ENCODE measurements at places on chromosomes 2 and 18.

- no peak for DNase-seq
Observed at GRCh38 chr2:152496371-152496770, 161.4 kb downstream of the FMNL2 start.

- DNase-seq: no peak
Observed at GRCh38 chr2:201996006-201996405, 37.6 kb upstream of the FZD7 start.

DNA sequence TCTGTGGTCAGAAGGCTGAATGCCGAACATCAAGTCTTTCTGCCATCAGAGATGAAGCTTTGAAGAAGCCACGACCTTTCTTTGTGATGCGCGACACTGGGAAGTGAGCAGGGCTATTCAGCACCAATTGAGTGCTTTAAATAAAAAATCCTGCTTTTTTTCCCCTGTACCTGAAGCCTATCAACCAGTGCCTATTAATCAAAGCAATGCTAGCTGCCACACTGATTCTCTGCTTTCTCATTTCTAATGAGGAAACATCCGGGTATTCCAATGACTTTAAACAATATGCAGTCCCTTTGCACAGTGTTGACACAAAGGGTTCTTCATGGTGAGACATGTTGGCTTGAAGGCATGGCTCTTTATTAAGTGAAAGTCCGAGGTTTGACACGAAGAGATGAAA lies 88.0 kb downstream of the GALR1 start:
- DNase-seq: no peak

GRCh38 chr2:113892004-113892710 lies 2.3 kb downstream of the ACTR3 start:
- no peak for DNase-seq

GRCh38 chr18:52344881-52345280 lies 4.9 kb downstream of the DCC start:
- no peak for DNase-seq

DNA sequence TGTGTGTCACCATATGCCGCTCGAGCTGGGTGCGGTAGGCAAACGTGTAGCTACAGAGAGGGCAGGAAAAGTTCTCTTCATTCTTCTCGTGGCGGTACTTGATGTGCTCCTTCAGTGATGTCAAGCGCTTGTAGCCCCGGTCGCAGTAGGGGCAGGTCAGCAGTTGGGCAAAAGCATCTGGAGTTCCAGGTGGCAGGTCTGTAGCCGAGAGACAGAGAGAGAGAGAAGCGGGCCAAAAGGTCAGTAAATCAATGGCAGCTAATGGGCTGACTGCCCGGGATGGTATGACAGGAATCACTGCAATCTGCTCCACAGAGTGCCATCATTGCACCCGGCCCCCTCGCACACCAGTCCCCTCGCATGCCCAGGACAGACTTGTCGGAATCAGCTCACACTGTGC lies 116.0 kb downstream of the ZEB2 start:
- no peak for DNase-seq

DNA sequence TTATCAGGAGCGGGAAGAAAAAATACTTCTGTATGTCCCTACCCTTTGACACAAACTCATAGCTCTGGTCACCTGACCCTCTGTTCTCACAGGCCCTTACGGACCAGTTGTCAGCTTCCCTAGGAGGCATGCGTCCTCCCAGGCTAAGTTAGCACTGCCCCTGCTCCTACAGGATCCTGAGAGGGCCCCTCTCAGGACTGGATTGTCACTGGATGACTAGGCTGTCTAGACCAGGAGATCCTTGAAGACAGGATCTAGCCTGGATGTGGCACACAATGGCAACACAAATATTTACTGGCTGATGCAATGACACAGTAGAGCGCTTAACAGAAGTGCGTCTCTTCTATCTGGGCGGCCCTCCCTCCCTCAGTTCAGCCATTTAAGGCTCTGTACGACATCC lies 7.7 kb downstream of the FAM228A start:
- DNase-seq: no peak

- no peak for DNase-seq
Observed at GRCh38 chr2:130385709-130386108, 29.9 kb downstream of the PTPN18 start.

- DNase-seq: no peak
Observed at GRCh38 chr2:70837980-70838925, 2.6 kb upstream of the CD207 start.

GRCh38 chr2:165067643-165068486 lies 112.5 kb upstream of the SLC38A11 start:
- no peak for DNase-seq

DNA sequence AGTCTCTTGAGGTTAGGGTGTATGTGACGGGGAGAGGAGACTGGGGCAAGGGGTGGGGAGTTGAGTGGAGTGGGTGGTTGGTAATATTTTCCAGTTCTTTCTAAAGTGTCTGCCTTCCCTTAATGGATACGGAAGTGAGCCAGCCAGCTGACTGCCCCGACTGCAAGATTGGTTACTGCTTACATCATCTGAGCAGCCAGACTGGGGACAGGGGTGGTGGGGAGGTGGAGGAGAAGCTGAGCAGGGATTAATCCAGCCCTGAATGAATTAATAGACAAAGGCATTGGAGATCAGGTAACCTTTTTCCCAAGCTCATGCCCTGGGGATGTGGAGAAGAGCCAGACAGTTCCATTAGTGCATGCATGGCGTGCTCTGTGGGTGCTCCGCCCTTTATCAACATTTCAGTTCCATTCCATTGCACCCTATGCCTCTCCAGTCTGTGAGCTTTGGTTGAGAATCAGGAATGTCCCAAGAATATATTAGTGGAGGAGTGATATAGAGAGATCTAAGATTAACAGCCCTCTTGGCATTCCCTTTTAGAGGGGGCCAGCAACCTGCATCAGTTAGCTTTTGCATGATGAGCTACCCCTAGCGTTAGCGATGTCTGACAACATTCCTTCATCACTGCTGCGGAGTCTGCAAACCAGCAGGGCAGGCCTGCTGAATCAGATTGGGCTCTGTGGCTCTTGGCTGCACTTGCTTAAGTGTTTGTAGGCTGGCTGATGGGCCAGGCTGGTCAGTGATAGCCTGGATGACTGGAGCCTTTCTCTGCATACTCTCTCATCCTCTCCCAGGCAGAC lies 67.4 kb downstream of the TNP1 start:
- DNase-seq: no peak

DNA sequence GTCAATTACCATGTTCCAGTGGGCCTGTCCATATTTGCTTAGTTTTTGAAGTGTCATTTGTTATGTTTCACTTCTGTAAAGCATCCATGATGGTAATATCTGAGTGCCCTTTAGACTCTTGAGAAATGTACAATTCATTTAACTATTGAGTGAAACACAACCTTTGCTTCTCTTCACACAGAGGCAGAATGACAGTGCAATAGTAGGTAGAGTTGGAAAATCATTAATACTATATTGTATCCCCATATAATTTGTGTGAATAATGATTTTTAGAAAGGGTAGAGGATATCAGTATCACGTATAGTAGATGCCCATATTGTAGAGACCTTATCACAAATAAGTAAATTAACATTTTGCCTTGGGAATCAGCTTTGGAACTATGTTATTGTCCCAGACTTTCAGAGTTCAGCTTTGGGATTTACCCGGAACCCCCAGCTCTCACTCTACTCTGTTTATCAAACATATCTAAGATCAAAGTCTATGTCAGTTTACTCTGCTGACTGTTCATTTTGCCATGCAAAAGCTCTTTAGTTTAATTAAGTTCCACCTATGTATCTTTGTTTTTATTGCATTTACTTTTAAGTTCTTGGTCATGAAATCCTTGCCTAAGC lies 172.7 kb upstream of the NOL4 start:
- DNase-seq: no peak

DNA sequence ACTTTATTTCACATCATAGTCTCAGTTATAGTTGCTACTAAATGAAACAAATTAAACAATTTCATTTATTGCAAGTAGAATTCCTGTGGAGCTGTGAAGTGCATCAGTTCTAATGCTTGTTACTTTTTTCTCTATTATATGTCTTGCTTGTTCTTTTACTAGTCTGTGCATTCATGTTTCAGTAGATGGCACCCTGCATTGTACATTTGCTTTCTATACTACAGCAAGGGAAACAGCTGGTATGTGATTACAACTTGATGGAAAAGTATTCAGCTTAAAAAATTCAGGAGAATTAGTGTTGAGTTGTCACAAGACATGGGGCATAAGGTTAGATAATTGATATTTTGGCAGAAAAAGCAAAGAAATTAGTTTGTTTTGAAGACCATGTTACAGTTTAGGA lies 72.3 kb downstream of the TANK start:
- no peak for DNase-seq

DNA sequence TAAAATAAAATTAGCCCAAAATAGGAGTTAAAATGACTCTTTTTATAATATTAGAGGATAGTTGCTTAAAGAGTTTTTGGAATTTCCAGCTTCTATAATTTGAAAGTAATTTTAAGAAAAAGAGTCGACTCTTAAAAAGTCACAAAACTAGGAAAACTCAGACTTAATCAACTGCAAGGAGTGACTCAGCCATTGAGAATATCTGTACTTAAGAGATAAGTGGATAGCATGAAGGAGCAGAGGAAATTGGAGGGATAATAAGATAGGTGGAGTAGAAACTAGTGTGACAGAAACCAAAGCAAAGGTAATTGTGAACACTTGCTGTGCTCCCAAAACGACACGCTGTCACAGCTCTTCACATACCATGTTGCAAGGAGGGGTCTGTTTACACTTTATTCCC lies 8.4 kb downstream of the RSAD2 start:
- DNase-seq: no peak

DNA sequence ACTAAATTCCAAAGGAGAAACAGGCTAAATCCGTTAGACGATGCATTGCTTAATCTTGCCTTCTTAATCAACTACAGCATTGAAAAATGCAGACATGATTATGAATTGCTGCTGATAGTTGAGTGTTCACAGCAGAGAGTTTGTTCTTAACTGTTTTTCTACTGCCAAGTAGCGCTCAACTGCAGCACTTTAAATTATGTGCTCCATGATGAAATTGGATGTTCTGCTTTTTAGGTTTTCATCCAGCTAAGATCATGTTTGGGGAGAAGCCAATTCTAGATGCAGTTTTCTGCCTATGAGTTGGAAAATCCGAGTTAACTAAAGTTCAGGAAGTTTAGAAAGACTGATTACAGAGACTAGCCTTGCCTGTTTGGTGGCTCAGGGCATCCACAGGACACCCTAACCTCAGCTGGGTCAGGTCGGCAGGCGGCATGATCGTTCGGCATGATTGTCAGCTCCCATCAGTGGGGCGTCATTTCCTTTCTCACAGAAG lies 119.4 kb upstream of the PIEZO2 start:
- DNase-seq: no peak

- no peak for DNase-seq
Observed at GRCh38 chr18:26928670-26929313, 63.3 kb upstream of the AQP4 start.

DNA sequence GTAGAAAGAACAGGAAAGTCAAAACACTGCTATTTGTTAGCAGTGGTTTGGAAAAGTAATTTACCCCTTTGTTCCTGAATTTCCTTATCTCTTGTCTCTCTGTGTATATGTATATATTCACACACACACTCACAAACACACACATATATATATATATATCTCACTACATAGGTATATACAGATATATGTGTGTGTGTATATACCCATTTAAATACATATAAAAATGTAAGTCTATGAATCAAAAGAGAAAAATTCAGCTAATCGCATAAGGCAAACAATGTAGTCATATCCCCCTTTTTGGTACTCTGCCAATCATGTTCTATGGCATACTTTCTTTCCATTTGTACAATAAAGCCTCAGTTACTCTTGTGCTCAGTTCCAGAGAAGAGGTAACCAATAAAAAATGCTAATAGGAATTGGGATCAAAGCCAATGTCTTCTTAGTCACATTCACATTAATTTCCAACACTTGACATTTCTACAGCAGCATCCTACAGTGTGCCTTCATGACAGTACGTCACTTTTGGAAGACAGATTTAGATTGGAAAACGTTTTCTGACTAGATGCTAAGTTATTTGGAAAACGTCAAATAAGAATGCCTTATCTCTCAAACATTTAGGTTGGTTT lies 94.6 kb downstream of the MC4R start:
- DNase-seq: no peak

GRCh38 chr2:43311276-43311675 lies 84.9 kb upstream of the ZFP36L2 start:
- no peak for DNase-seq

GRCh38 chr18:36817039-36817438 lies 11.8 kb downstream of the TPGS2 start:
- no peak for DNase-seq

GRCh38 chr2:238125127-238125885 lies 13.2 kb upstream of the KLHL30 start:
- no peak for DNase-seq

- DNase-seq: no peak
Observed at GRCh38 chr18:76548541-76548940, 53.5 kb upstream of the ZNF516 start.

- no peak for DNase-seq
Observed at GRCh38 chr2:113679457-113679856, 52.4 kb downstream of the RABL2A start.

DNA sequence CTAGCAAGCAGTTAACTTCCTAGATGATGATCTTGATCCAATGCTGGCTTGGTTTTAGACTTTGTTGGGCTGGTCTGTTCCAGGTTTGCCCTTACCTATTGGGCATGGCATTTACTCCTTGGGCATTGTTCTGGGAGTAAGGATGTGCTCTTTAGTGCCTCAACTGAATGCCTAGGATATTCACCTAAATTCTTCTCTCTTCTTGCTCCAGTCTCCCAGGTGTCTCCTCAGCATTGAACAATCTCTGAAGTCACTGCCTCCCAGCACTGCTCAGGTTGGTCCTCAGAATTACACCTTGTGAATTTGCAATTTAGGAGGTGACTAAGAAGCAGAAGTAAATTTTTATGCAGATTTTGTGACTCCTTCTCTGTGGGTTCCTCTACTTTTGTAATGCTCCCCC lies 307.7 kb upstream of the COL3A1 start:
- no peak for DNase-seq

GRCh38 chr2:233273120-233273519 lies 21.6 kb downstream of the ATG16L1 start:
- DNase-seq: no peak

GRCh38 chr2:9778012-9778411 lies 65.3 kb upstream of the TAF1B start:
- no peak for DNase-seq

- DNase-seq: no peak
Observed at GRCh38 chr2:218400930-218401881, 1.5 kb downstream of the CTDSP1 start.

DNA sequence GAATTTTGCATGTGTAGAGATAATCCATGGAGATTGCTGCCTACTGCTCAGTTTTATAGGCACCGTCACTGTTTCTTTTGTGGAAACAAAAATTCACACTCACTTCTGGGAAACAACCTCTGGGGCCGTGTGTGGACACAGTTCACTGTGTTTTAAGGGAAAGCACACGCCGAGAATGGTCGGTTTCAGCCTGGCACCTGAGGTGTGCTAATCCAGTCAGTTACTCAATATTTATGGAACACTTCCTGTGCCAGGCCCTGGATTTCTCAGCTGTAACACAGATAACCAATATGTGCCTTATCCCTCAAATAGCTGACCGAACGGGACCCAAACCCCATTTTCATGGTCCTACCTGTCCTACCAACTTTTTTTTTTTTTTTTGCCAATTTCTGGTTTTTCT lies 179.6 kb downstream of the MGAT5 start:
- no peak for DNase-seq

GRCh38 chr2:73109431-73110167 lies 3.1 kb downstream of the RAB11FIP5 start:
- no peak for DNase-seq

Measured in GM10248 (cell line).